ENCODE measurements at places on chromosomes 11 and 22.

DNA sequence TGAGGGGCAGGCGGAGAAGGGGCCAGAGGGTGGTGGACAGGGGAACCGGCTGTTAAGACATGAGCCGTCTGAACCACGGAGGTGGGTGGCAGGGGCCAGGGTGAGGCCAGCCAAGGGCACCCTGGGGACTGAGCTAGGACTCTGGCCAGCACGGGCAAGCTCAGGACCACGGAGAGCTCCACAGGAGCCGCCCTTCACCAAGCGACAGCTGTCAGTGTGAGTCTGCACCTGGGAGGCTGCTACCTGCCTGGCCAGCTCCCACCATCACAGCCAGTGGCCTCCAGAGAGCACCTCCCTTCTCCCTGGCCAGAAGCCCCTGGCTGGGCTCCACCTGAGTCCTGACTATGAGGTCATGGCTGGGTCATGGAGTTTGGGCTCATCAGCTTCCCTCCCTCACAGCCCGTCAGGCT lies 21.6 kb downstream of the MGAT3 start:
- DNase-seq = no peak

GRCh38 chr11:23079382-23079813 lies 219.1 kb upstream of the CCDC179 start:
- DNase-seq = no peak

DNA sequence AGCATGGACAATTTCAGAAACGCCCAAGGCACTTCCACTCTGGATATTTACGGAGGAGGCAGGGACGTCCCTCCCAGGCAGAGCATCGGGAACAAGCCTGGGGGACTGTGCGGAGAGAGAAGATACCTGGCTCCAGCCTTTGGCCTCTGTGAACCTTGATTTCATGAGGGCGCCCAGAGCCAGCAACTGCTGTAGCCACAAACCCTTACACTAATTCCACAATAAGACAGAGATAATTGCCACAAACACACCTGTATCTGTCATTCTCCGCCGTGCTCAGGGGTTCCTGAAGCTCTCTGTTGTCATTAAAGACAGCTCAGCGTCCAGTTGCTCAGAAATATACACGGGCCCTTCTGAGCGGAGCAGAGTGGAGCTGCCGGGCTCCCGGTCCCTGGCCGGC lies 1292.1 kb downstream of the TBC1D22A start:
- DNase-seq = no peak

DNA sequence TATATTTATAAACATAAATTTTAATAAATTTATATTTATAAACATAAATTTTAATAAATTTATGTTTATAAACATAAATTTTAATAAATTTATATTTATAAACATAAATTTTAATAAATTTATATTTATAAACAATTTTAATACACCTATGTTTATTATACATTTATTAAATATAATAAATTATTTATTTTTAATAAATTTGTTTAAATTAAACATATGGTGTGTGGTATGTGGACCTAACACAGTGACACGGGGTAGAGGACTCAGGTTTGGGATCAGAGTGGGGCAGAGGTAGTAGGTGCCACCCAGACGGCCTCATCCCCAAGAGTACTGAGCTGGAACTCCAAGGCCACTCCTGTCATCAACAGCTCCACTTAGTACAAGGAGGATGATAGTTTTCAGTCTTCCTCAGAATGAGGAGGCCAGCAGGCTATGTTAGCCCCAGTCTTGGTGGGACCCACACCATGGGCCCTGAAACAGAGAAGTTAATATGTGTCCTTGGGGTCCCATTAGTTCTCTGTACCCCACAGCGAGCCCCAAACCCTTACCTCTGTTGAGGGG lies 46.7 kb upstream of the BID start:
- DNase-seq = no peak

DNA sequence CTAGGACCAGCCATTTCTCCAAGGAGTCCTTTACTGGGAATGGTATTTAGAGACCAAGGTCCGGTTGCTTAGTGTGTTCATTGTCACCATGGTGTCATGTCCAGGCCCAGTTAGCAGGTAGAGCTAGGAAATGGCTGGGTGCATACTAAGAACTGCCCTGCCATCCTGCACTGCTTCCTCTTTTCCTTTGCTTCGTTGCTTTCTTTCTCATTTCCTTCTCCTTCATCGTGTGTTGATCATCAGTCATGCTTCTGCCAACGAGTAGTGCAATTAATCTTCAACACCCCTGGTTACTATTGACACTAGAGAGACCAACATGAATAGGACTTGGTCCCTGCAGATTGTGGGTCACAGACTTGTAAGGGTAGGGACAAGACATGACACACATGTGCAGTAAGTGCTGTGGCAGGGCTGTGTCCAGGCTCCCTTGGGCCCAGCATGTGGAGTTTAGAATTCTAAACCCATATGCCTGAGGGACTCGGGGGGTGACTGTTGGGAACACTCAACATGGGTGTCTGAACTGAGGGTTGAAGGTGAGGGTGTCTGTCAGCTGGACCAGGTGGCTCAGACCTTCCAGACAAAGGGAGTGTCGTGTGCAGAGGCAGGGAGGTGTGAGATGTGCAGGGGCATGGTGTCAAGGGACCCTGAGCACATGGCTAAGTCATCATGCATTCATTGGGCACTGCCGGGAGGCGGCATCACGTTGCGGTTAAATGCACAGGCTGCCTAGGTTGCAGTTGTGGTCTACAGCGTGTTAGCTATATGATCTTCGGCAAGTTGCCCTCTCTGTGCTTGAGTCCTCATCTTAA lies 42.6 kb downstream of the ST14 start:
- DNase-seq = no peak

- no peak for DNase-seq
Observed at GRCh38 chr11:12091956-12092558, 18.3 kb upstream of the MICAL2 start.

DNA sequence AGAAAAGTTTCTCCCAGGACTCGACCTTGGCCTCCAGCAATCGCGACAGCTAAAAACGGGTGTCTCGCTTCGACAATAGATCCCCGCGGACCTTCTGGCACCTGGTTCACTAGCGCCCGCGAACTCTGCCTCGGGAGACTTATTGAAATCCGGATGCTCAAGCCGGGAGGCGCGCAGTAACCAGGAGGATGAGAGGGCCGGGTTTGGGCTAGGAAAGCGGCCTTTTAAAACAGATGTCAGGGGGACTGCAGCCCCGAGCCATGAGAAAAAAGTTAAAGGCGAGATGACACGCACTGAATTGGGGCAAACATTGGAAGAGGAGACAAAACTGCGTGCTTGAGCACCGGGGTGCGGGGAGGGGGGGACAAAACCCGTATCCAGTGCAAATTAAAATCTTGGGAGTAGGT lies 637 bp upstream of the ZBTB16 start:
- no peak for DNase-seq

DNA sequence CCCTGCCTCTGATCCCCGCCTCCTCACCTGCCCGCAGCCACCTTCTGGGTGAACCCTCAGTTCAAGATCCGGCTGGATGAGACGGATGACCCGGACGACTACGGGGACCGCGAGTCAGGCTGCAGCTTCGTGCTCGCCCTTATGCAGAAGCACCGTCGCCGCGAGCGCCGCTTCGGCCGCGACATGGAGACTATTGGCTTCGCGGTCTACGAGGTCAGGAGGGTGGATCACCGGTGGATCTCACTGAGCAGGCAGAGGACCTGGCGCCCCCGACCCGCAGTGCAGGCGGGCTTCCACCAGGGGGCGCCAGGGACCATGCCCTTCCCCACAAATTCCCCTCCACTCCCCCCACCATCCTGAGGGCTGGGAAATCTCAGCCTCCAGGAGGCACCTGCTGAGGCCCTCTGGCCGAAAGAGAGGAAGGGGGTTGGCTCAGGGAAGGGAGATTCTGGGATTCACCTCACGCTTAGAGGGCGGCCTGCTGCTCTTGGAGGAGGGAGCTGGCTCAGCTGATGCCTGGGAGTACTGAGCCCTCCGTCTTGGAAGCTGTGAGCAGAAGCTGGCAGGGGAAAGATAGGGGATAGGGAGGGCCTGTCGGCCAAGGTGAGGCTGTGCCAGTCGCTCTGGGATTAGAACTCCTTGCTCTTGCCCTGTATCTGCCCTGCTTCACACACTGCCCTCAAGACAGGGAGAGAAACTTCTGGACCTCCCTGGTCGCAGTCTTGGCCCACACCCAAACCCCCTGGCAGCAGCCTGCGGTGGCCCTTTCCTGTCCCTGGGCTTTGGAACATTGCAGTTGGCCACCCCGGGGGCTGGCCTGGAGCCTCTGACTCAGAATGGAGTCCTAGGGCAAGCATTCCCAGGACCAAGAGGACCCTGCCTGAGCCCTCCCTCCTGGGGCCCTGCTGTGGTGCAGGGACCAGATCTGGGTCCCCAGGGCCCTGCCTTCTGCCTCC lies 23.2 kb downstream of the CAPN1 start:
- no peak for DNase-seq

GRCh38 chr11:63552921-63553320 lies 10.3 kb downstream of the PLAAT2 start:
- no peak for DNase-seq

Data from activated naive CD8-positive, alpha-beta T cell treated with anti-CD3 and anti-CD28 coated beads, Interleukin-2, amount 50 U/mL, for 16 hours (primary cell).